ENCODE measurements at places on chromosomes 2 and 18.

DNA sequence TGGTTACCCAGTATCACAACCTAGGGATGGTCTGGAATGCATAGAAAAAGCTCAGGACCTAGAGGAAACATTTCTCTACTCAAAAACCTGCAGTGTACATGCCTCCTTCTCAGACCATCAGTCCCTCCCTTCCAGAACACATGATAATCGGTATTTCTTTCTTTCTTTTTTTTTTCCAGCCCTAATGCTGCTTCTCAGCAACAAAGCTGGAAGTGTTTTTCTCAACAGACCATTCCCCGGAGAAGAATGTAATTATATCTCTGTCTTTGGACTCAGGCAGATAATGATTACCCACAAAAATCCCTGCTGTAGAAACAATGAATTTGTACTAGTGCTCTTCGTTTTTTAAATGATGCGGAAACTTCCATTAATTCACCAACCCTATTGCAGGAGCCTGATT is 44.1 kb upstream of the NDUFV2 start:
- no peak for DNase-seq

GRCh38 chr2:67719351-67719750 is 322.2 kb downstream of the ETAA1 start:
- DNase-seq: no peak

DNA sequence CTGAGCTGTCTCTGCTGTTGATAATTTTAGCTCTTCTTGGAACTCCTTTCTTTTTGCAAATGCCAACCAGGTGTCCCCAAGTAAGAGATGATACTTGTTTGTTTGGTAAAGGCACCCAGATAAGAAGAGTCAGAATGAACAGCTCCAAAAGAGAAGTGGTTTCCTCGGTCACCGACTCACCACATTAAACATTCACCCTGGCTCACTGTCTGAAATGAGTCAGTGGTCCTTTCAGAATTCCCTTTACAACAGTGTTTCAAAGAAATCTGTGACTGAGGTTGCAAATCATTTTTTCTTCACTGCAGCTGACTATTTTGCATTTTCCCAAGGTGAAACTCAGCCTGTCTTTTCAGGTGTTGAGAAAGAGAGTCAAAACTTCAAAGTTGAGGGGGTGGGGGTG is 16.2 kb upstream of the CXCR4 start:
- no peak for DNase-seq

DNA sequence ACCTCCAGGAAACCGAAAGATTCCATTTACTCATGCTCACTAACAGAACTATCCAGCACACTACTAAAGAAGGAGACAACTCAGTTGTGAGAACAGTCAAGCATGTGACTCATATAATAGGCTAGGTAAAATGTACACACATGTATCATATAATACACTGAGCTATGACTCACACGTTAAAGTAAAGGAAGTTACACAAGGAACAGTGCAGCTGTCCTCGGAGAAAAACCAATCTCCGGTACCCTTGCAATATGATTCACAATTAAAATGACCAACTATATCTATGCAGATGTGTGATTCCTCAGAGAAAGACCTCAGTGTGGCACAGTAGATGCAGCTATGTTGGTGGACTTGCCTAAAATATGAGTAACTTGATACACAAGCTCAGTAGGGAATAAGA is 76.5 kb downstream of the STRN start:
- DNase-seq: peak; percentile 95

GRCh38 chr2:154556146-154556545 is 142.3 kb upstream of the KCNJ3 start:
- DNase-seq: no peak

DNA sequence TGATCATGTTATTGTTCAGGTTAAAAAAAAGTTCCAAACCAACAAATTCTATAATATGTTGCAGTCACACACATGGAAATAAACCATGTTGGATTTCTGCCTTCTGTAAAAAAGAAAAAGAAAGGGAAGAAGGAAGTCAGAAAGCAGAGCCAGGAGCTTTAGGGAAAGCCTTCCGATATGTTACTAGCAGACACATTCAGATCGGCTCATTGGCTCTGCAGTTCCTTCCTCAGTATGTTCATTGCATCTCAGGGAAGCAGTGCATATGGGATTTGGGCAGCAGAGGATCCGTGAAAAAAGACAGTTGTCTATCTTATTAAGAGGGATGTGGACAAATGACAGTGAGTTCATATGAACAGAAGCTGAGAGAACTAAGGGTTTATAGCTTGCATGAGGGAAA is 68.1 kb downstream of the KIF5C start:
- DNase-seq: no peak

DNA sequence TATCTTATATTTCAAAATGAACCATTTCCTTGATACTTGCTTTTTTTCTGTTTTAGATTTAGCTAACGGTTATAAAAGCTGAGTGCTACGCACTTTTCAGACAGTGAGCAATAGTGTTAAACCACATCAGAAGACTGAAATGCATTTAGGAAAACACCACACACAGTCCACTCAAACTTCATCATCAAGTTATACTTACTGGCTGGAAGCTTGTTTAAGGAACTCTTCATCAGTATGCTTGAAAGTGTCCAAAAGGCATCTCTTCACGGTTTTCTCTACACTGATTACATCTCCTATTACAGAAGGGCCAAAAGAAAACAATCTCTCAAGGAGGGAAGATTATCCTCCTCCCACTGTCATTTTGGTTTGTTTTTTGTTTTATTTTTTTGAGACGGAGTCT is 19.7 kb downstream of the ILKAP start:
- DNase-seq: no peak

DNA sequence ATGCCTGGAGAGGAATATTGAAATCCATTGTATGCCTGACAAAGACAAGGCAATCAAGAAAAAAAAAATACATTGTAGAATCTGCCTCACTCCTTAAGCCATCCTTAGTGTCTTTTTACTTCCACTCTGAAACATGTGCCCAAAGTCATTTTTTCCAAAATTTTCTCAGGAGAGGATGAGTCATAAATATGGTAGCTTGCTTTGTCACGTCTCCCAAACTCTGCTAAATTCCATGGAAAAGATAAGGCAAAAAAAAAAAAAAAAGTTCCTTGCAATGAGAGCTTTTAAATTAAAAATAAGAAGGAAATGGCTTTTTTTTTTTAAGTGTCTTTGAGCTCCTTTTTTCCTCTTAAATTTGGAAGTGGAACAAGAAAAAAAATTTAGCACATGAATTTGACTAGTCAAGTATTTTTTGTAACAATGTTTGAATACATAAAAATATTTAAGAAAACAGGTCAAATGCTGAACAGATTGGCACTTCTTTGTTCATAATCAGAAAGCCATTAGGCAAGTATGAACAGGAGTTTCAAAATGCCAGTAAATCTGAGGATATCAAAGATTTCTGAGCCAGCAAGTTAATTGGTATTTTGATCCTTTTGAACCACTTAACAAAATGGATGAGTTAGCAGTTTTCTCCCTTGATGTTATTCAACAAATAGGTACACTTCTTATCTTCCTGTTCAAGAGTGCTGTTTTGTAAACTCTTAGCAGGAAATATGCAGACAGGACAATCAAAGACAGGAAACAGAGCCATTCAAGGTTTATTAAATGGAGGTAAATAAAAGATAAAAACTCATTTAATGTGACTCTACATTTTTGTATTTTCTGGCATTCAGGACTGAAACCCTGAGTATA is 247.3 kb upstream of the SP5 start:
- peak; percentile 72 for DNase-seq

GRCh38 chr2:12678186-12678585 is 38.5 kb upstream of the TRIB2 start:
- DNase-seq: peak; percentile 44

- DNase-seq: no peak
Observed at GRCh38 chr2:59713577-59713976, 839.9 kb downstream of the BCL11A start.

- peak; percentile 26 for DNase-seq
Observed at GRCh38 chr18:12658426-12659138, 675 bp upstream of the SPIRE1 start.
